ENCODE measurements at places on chromosomes 4 and X.

GRCh38 chr4:157300701-157301100 is 80.2 kb downstream of the GRIA2 start:
- DNase-seq = no peak

DNA sequence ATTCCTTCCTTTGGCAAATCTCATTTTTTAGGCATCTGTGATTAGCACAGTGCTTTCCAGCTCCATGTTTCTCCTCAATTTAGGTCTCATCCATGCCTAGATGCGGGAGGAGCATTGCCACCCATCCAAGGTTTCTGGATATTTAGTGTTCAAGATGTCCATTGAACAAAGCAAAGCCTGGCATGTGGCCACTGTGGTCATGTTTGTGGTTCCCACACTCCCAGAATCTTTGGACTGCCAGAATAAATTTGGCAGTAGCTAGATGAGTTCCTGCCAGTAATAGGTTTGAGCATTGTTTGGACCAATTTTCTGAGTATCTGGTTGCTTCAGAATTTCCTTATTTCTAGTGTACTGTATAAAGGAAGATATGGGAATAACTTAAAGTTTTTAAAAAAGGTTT is 1124.1 kb downstream of the ADGRL3 start:
- no peak for DNase-seq

DNA sequence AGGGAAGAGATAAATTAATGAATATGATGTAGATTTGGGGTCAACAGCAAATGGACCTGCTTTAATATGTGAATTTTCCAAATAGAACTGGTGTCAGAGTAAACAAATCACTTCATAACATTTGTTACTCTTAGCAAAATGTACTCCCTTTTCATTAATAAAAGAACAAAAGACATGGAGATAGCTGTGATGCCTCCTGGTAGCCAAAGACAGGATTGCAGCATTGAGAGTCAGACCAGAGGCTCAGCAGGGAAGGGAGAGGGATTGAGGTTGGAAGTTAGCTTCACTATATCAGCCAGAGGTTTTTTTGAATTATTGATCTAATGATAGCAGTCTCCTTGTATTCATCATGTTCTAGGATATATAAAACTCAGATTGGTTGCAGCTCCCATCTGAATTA is 17.4 kb upstream of the RAB40A start:
- DNase-seq = no peak

- DNase-seq = no peak
Observed at GRCh38 chr4:73894001-73894400, 24.8 kb downstream of the CXCL1 start.

DNA sequence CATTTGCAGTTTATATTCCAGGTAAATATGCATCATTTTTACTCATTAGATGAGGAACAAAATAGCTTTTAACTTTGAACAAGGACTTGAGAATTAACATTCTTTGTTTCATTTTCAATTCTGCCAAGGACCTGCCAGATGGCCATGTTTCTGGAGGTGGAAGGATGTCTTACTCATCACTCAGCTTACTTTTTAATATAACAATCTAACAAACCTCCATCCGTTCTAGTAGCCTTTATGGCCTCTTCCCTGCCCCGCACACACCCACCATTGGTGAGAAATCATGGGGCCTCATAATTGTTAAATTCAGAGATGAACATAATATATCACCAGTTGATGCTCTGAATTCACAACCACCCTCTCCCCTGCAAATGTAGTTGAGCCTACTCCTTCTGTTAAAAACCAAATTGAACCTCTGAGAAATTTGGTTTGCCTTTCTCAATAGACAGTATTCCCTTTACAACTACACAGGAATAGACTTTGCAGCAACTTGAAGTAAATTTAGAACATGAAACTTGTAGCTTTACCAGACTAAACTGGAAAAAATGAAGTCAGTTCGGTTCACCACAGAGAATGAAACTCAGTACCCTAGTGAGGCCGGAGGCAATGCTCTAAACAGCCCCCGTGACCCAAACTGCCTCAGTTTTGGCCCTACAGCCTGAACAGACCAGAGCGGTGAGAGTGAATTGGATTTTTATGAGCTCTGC is 50.1 kb upstream of the ACSL4 start:
- DNase-seq = no peak

GRCh38 chr4:139493176-139493575 is 39.3 kb downstream of the RAB33B start:
- no peak for DNase-seq

DNA sequence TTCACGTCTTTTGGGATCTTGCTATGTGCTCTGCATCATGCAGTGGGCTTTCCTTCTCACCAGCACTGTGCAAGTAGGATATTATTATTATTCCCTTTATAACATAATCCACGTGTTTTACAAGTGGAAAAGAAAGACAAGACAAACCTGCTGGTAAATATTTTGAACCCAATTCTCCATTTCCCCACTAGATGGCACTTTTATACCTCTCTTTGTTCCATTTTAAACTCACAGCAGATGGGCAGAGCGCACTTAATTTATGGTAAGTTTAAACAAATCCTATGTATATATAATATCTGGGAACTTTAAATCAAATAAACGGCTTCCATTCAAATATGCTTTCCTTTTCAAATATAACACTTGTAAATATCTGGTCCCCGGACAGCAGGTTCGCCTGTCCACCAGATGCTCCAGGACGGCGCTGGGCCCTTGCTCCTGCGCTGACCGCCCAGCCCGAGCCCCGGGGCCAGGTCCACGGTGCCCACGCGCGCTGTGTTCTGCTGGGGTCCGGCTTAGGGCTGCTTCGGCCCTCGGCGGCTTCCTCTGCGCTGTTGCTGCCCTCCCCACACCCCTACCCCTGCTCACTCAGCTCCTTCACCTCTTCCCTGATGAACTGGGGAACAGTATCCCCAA is 31.1 kb downstream of the F11 start:
- DNase-seq = no peak

- DNase-seq = no peak
Observed at GRCh38 chrX:74705269-74705668, 90.8 kb upstream of the RLIM start.

DNA sequence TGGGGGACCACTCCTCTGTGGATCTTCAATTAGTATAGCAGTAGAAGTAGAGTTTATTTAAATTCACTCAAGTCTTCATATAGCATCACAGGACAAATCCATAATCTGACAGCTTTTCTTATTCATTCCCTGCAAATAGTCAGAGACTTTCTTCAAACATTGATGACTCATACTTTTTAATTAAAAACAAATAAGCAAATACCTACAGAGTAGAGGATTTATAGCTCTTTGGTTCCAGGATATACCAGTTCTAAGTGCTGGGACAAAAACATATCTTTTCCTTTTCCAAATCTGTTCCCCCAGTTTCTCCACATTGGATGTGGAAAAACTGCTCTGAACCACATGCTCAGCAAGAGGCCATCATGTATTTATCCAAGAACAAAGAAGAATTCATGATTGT is 24.1 kb downstream of the EMCN start:
- DNase-seq = no peak

- DNase-seq = no peak
Observed at GRCh38 chr4:6236816-6237390, 32.7 kb upstream of the WFS1 start.

- DNase-seq = no peak
Observed at GRCh38 chrX:65702956-65703355, 35.5 kb downstream of the MSN start.

GRCh38 chrX:81377329-81377728 is 175.4 kb downstream of the SH3BGRL start:
- DNase-seq = no peak
